ENCODE measurements at places on chromosomes 13 and 19.

DNA sequence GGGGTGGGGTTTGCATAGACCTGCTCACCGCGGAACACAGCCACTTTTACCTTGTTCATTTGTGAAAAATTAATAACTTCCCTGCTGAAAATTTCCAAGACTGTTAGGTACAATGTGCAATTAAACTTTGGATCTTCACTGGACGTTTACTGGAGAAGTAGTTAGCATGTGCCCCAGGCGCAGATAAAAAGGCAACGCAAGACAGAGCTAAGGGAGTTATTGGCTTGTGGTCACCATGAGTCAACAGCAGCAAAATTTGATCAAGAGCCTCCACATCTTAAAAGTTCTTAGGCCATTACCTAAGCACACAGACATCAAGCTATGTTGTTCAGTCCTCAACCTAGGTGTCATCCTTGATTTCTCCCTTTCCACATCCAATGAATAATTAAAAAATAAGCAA, 257.0 kb downstream of the LHFPL6 start:
- DNase-seq: no peak

- no peak for DNase-seq
These were observed 600.4 kb upstream of the SLITRK6 start for GRCh38 chr13:86399572-86399971.

DNA sequence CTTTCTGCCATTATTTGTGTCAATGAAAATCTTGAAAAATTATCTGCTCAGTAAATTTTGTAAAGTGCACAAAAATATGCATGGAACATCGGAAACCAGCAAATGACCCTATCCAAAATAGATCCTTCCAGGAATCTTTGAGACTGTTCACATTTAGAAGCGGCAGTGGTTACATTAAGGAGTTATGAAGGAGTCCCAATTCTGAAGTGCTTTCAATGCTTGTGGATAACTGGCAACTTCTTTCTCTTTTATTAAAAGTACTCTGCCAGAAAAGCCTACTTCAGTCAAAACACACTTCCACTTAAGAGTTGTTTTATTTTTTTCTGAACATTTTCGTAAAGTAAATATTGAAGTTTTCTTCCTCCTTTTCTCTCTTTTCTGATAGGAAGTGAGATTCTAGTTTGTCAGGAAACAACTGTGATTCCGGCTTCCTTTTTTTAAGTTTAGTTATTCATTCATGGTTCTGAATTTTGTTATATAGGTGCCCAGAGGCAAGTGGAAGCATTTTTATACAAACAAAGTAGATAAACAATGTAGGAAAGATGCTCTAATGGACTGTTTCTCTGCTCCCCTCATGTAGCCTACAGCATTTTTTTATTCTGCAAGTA, 83.5 kb downstream of the PCDH9 start:
- no peak for DNase-seq

DNA sequence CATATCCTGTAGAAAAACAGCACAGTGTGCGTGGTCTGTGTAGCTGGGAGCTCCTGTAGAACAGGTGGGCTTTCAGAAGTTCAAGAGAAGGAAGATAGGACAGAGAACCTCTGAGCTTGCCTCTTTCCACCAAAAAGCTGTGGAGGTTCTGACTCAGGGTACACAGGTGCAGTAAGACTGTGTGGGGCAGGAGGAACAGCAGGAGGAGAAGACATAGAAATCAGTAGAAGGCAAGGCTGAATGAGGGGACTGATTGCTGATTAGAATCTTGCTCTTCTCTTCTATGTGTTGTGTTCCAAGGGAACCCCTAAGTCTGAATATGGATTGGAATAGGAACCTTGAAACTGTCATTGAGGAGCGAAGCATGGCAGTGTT, 122.7 kb downstream of the AKAP11 start:
- no peak for DNase-seq

- DNase-seq: no peak
These were observed 9.8 kb downstream of the TMED1 start for GRCh38 chr19:10826231-10826630.

DNA sequence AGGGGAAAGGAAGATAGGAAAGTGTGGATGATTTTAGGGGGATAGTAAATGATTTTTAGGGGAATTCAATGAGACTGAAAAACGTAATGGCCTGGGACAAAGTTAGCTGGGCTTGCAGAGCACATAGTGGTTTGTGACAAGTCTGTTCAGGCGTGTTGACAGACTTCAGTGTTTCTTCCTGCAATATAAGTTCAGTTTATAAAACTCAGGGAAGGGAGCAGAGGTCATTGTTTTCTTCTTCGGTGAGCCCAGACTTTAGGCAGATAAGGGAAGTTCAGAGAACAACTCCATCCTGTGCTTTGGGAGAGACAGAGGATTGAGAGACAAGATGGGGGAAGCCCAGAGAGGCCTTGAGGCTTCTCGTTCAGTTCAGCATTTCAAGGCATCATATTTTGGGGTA, 45.2 kb upstream of the SLC7A1 start:
- no peak for DNase-seq

DNA sequence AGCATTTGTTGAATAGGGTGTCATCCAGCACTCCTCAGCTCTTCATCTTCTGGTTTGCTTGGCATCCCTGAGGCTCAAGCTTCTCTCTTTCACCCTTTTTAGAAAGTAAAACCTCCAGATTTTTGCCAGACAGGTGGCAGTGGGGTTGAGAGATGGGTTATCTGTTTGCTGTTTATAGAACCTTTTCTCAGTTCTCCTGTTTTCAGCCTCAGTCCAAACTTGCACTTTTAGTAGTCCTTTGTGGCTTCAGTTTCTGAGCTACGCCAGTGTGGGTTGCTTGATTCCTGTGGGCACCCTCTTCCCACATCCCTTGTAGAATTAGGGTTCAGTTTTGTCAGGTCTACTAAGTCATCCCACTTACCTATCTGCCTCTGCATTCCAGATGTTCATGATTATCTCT, 147.9 kb downstream of the PAN3 start:
- DNase-seq: no peak

- no peak for DNase-seq
These were observed 869.4 kb downstream of the PCDH17 start for GRCh38 chr13:58500938-58501337.

DNA sequence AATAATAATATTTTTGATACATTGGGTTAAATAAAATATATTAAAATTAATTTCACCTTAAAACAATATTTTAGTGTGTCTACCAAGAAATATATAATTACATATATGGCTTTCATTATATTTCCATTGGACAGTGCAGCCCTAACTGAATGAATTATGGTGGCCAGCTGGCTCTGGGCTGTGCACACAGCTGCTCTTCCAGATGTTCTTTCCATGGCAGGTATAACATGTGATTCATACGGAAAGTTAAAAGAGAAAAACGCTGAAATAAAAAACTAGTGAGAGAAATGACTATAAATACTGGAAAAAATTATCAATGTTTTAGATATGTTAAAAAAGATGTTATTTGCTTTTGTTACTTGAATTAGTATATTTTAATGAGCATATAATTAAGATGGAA, 216.3 kb downstream of the RGCC start:
- DNase-seq: no peak

DNA sequence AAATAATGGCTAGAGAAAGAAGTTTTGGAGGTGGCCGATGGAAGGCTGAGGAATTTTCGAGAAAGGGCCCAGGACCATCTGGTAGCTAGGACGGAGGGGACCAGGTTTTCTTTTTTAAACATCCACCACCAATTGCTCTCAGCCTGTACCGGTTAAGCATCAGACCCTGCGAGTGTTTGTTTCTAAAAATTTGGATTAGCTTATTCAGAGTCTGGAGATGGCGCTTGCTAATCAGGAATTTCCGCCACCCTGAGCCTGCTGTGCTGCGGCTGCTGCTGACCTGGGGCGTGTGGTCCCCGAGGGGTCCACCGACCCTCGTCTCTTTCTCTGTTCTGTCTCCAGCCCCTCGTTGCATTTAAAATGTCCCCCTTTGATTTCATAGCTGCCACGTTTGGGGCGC, 2.0 kb downstream of the UHRF1 start:
- DNase-seq: no peak

DNA sequence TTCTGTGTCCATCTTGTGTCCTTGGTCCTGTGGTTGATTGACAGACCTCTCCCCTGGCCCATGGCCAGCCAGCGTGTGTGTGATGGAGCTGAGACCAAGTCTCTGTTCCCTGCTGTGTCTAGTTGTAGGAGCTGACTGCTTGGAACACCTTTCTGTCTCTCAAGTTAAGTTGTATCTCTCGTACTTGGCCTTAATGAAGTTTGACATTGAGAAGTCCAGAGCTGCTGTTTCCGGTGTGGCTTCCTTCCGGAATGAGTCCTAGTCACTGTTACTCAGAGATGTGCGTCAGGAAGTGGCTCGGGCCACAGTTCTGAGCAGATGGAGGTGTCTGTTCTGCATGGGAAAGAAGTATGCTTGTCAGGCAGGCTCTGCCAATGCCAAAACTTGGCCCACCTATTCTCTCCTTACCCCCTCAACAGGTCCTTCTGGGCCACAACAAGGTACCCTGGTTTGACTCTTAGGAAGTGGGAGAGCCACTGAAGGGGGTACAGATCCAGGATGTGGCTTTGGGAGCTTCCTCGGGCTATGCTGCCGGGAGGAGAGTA, 54.3 kb downstream of the GATAD2A start:
- DNase-seq: no peak

- DNase-seq: no peak
These were observed 2743.3 kb upstream of the PCDH20 start for GRCh38 chr13:64158908-64159307.

- no peak for DNase-seq
These were observed 88.2 kb downstream of the STK24 start for GRCh38 chr13:98488736-98489135.

DNA sequence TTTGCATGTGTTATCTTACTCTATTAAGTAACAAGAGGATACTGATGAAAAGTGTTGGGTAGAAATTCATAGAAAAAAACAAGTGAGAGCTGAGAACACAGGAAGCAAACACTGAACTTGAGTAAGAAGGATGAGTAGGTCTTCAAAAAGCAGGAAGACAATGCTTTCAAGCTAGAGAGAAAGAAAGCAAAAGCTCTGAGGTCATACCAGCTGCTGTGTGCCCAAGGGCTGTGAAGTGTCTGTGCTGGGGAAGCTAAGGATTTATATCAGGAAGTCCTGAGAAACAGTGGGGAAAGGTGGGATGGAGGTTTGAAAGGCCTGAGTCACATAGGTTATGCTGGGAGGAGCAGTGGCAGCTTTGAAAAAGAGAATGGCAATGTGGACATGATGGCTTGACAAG, 145.5 kb upstream of the MAB21L1 start:
- DNase-seq: no peak

GRCh38 chr13:25501231-25501630, 129.5 kb downstream of the ATP8A2 start:
- DNase-seq: no peak

GRCh38 chr19:49554701-49555181, 25.6 kb downstream of the NOSIP start:
- DNase-seq: no peak

GRCh38 chr13:63128716-63129115, 1713.1 kb upstream of the PCDH20 start:
- no peak for DNase-seq

DNA sequence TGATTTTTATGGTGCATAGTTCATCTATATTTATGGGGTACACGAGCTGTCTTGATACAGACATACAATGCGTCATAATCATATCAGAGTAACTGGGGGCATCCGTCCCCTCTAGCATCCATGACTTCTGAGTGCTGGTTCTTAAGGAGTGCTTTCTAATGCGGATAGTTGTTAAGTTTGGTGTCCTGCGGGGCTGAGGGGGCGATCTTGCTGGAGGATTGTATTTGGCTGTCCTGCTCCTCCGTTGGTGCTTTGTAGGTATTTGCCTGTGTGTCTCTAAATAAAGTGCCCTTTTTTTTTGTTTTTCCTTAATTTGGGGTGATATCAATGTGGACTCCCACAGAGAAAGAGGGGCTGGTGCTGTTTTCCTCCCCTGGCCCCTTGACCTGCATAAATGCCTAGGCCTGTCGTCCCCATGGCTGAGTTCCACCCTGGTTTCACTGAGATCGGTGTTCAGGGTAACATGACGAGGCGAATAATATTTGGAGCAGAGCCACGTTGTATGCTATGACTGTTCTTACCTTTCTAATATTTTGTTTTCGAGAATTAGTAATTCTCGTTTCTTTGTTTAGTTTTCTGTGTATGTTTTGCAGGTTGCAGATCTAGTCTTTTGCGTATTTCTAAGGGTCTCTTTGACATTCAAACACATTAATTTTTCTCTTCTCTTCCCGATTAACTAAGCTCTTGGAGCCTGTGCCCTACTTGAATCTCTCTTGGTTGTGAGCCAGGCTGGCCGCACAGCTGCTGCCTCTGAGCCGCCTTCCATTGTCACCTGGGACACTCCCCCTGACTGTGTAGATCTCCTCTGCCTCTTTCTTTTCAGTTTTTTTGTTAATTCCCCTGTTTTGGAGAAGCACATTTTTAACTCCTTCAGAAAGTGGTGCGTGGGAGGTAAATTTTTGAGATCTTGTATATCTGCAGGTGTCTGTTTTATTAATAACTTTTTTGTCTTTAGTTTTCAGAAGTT, 100.3 kb downstream of the ARHGEF7 start:
- DNase-seq: no peak

GRCh38 chr19:43622070-43622469, 2.6 kb upstream of the ZNF428 start:
- no peak for DNase-seq

DNA sequence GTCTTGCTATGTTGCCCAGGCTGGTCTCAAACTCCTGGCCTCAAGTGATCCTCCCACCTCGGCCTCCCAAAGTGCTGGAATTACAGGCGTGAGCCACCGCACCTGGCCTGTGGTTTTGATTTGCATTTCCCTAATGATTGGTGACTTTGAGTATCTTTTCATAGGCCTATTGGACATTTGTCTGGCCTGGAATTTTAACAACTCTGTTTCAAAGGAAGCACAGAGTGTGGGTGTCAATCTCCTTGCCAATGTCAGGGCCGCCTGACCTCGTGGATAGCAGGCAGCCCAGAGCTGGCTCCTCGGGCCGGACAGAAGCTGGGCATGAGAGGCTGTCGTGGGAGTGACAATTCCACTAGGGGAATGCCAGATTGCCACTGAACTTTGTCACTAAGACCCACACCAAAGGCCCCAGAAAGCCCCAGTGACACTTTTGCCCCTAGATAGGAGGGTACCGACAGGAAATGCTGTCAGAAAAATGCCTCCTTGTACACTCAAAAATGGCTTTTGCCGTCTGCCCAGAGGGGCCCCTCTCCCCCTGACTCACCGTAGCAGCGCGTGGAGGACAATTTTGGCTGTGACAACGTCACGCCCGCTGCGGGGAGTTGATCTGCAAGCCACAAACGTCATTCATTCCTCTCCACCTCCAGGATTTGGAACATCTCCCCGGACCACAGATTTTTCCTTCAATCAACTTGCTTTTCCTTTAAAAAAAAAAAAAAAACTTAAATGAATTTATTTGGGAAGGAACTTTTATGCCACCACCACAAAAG, 11.7 kb upstream of the ADGRE5 start:
- no peak for DNase-seq

- peak; percentile 72 for DNase-seq
These were observed 13.5 kb upstream of the PLA2G4C start for GRCh38 chr19:48123907-48124651.

GRCh38 chr13:40552895-40553294, 113.5 kb downstream of the FOXO1 start:
- no peak for DNase-seq

Data from HFF-Myc (cell line).